ENCODE measurements at places on chromosomes 16 and 17.
A peak's percentile ranks its signal among the peaks of the same experiment; 100 is the strongest.

- DNase-seq: no peak
Measured at GRCh38 chr16:26050472-26050871, 358.7 kb downstream of the HS3ST4 start.

- no peak for DNase-seq
Measured at GRCh38 chr17:20008242-20009051, 712 bp upstream of the SPECC1 start.

DNA sequence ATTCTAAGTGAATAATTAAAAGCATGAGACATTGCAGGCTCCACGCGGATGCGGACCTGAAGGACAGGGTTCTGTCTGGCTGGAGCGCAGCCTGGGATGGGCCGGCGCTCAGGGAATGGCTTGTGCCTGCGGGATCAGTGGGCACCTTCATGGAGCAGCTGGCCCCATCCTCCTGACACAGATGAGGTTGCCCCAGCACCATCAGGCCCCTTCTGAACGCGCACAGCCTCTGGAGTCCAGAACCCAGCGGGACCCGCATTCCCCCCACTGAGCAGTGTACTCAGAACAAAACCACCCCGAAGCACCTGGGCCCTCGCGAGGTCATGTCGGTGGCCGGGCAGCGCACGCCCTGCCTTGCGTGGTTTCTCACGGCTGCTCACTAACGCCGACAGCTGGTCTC lies 70.5 kb upstream of the CHMP6 start:
- DNase-seq: no peak

DNA sequence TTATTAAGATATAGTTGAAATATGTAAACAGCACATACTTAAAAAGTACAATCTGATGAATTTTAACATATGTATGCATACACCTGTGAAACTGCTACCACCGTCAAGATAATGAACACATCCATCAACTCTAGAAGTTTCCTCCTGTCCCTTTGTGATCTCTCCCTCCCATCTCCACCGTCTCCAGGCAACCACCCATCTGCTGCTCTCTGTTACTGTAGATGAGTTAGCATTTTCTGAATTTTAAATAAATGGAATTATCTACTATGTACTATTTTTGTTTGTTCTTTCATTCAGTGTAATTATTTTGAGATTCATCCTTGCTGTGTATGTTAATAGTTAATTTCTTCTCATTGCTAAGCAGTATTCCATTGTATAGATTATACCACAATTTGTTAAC lies 40.2 kb upstream of the SMPD3 start:
- no peak for DNase-seq

DNA sequence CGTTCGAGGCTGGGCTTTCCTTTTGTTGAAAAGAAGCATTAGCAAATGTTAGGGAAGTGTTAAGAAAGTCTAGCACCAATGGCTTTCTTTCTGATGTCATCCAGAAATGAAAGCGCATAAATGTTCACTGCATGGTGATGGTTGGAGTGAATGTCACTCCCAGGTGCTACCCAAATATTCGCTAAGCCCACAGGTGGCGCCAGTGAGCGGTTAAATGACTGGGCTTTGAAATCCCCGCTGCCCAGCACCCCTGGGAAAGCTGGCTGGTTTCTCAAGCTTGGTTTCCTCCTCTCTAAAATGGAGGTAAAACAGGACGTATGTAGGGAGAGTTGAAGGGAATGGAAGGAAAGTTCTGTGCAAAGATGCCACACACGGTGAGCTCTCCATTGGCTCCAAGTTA lies 104.4 kb downstream of the IRX5 start:
- DNase-seq: no peak

DNA sequence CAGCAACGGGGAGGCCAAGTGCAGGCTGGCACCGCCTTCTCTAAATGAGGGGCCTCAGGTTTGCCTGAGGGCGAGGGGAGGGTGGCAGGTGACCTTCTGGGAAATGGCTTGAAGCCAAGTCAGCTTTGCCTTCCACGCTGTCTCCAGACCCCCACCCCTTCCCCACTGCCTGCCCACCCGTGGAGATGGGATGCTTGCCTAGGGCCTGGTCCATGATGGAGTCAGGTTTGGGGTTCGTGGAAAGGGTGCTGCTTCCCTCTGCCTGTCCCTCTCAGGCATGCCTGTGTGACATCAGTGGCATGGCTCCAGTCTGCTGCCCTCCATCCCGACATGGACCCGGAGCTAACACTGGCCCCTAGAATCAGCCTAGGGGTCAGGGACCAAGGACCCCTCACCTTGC lies 18.5 kb downstream of the NGFR start:
- no peak for DNase-seq

DNA sequence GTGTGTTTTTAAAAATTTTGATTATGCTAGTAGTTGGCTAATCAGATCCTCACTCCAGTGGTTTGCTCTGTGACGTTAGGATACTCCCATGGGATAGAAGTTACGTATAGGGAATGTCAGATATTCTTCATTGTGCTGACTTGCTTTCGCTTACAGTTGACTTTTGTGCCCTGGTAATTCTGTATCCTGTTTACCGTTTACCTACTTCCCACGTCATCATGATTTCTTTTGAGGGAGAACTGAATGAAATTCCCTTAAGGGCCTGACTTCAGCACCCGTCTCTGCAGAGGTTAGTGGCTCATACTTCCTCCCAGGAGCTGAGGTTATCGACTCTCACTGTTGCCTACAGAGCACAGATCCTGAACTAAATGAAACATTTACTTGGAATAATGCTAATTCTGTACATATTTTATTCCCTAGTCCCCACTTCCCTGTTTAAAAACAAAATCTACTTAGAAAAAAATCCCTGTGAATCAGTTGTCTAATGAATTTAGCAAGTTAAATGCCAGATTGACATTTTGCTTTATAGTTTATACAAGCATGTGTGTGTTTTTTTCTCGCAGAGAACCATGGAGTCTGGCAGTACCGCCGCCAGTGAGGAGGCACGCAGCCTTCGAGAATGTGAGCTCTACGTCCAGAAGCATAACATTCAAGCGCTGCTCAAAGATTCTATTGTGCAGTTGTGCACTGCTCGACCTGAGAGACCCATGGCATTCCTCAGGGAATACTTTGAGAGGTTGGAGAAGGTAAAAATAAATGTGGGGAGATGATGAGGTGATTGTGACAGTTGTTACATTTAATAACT lies 2.8 kb downstream of the PRKAR1A start:
- no peak for DNase-seq

- DNase-seq: no peak
Measured at GRCh38 chr17:44113868-44114840, 9.3 kb downstream of the HDAC5 start.

GRCh38 chr17:76869496-76870376 lies 1.5 kb downstream of the MGAT5B start:
- DNase-seq: no peak

- no peak for DNase-seq
Measured at GRCh38 chr17:76747716-76748363, 9.9 kb downstream of the MFSD11 start.

DNA sequence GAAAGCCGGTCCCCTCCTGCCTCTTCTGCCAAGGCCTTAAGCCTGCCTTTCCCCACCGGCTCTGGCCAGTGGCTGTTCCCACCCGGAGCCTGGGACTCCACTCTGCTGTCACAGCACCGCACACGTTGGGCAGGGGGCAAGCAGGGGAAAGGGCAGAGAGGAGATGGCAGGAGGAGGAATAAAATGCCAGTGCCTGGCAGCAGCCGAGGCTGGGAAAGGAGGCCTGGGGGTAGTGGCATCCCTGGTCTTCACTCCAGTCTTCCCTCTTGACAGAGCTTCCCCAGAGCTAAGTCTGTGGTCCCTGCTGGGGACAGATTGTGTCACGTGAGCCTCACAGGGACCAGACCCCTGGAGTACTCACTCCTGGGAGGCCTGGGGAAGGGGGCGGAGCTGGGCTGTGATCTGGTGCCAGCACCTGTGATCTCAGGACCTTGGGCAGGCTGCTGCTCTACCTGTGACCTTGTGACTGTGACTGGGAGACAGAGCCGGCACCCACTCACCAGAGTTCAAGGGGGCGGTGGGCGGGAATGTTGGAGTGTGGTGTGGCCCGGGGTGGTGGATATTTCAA lies 97.2 kb upstream of the GSE1 start:
- DNase-seq: no peak

DNA sequence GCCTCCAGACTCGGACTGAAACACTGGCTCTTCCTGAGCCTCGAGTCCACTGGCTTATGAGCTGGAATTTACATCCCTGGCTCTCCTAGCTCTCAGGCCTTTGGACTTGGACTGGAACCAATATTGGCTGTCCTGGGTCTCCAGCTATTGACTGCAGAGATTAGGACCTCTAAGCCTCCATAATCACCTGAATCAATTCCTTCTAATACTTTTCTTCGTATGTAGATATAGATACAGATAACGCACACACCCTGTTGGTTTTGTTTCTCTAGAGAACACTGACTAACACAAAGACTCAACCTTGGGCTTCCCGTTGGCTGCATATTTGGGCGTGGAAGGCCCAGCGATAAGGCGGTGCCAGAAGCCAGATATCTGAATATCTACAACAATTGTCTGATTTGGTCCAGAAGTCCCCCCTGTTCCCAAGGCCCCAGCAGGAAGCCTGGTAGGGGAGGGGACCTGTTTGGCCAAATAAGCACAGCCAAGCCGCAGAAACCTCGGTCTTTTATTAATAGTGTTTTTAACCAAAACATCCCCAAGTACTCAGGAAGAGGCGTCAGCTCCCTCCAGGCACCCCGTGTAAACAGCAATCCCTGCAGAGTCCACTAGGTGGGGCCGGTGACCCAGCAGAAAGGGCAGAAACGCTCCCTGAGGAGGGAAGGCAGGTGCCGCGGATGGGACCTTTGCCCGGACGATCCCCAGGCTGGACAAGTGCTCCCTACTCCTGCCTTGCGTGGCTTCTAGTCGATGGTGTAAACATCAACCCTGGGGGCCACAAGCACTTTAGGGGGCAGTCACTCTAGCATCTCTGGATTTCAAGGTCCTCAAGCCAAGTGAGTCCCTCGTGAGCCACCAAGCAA lies 57.0 kb downstream of the ABR start:
- peak; percentile 72 for DNase-seq

GRCh38 chr16:85909932-85910853 lies 11.2 kb downstream of the IRF8 start:
- DNase-seq: no peak

DNA sequence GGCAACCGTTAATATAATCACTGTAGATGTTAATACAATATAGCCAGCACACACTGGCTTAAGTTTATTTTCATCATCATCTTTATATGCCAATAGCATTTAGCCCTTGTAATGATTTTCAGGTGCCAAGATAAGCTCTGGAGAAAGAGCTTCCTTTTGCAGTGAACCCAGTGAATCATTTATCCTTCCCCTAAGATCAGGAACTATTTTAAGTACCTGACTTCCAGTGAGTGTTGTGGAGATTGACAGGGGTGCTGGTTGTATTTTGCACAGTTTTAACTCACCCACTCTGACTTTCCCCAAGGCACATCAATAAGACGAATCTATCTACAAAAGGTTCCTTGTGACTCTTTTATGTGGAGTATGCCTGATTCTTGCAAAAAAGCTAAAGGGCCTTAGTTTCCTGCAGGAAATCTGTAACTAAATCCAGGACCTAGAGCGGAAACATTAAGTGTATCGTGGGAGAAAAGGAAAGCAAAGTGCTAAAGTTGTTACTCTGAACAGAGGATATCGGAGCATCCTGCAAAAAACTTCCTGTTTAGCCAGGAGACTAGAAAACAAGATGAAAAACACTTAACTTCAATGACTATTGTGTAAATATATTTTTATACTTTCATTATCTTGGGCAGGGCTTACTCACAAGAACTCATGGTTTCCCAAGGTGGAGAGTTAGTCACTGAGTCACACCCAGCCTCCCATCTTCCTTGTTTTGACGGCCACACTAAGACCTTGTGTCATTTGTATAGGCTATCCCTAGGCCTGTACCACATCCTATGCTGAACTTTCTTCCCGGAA lies 183.6 kb downstream of the MAP2K6 start:
- DNase-seq: no peak

DNA sequence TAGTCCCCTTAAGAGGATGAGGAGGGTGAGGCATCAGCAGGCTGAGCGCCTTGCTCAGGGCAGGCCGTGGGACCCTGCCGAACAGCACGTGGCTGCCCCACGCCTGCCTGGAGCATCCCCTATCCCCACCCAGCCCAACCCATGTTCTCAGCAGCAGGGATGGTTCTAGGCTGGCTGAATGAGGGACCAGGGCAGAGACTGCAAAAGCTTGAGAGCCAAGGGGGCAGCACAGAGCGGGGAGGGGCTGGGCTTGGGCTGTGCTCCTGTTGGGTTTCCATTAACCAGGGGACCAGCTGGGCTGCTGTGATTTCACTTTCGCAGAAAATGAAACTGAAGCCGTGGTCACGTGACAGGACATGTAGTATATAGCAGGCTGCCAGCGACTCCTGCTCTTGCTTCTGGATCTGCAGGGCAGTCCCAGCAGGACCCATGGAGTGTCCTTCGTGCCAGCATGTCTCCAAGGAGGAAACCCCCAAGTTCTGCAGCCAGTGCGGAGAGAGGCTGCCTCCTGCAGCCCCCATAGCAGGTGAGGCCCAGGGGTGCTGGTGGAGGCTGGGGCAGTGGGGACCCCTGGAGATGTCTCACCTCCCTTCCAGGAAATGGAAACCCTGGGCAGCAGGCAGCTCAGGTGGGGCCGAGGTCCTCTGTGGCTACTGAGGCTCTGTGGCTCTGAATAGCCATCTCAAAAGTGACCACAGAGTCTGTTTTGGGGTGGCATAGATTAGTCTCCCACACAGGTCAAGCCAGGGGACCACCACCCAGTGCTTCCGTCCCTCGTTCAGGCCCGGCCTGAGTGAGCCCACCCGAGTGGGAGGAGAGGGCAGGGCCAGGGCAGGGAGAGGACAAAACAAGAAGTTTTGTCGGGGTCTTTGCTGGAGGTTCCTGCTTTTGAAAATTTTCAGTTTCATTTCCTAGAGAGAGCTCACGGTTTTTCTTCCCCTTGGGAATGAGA lies 2.9 kb downstream of the RNF213 start:
- peak; percentile 82 for DNase-seq

DNA sequence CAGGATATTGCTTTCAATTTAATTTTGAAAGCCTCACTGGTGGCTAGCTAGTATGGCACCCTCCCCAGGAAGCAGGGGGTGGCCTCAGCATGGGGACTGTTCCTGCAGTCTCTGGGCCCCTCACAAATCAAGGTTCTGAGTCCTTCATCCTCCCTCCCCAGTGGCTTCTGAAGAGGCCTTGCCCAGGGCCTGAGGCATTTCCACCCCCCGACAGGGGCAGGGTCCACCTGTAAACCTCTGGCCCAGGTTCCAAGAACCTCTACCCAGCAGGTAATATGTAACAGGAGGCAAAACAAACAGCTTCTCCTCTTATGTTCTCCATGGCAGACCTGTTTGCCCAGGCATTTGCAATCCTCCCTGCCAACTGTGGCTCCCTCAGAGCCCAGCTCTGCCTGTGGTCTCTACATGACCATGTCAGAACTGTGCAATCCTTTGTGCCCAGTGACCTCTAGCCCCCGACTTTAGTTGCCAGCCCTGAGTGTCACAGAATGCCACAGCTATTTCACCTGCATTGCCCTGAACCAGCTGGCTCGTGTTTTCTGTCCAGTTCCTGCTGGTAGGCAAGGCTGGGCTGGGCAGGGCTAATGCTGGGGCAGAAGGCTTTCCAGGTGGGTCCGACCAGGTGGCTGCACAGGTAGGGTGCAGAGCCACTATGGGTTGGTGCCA lies 14.3 kb downstream of the ACSF2 start:
- no peak for DNase-seq

DNA sequence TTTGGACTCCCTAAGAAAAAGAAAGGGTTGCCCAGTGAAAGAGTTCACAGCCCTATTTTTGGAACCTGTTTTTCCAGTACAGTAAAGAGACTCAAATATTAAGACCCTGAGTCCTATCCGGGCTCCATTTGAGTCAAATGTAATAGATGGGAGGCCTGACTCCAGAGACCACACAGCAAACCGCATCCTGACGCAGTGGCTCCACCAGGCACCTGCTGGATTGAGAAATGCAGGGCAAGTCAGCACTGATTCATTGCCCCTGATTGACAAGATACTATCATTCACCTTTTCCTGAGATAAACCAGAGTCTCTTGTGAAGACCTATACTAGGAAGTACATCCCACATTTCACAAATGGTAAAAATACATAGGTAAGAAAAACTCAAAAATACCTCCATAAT lies 715.7 kb upstream of the SOX9 start:
- no peak for DNase-seq
